Breast epithelium (tissue), 4 donors: ENCODE measurements at places on chromosomes 5 and 9. TPM values are rescaled to one million over a fixed set of nuclear protein-coding genes. Genes with fewer than 3 reads are reported as not detected.

GRCh38 chr5:91183743-91184142, 199.4 kb downstream of the ARRDC3 start:
- H3K4me3 ChIP-seq = no peak overlapping the region
- peak overlapping the region; percentile 74 for H3K27ac ChIP-seq
- H3K36me3 ChIP-seq = no peaks in the 10 kb centered on the region
- no peaks in the 10 kb centered on the region for H3K27me3 ChIP-seq
- H3K4me1 ChIP-seq = no peaks in the 10 kb centered on the region

GRCh38 chr9:120562861-120563443, 17.0 kb downstream of the CDK5RAP2 start:
- no peak overlapping the region for H3K27ac ChIP-seq
- DNase-seq = peak; percentile 59
- H3K27me3 ChIP-seq = no peaks in the 10 kb centered on the region
- peaks cover 4% of the 10 kb centered on the region for H3K36me3 ChIP-seq
- H3K4me1 ChIP-seq = no peaks in the 10 kb centered on the region
- H3K4me3 ChIP-seq = no peak overlapping the region

DNA sequence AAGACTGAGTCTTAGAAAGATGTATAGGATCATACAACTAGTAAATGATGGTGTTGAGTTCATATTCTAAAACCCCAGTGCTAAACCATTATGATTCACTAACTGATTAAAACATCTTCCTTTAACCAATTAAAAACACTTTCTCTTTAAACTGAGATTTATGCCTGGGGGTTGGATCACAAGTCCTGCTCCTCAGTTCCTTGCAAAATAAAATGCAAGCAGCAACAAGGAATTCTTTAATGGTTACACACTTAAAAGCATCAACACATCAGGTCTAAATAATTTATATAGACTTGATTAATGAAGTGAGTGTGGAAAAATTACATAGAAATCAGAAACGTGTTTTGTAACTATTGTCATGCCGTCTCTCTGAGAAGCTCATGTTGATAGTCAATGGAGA, 189.2 kb downstream of the TARS1 start:
- no peak overlapping the region for H3K27ac ChIP-seq
- no peak overlapping the region for H3K4me3 ChIP-seq
- H3K36me3 ChIP-seq = no peaks in the 10 kb centered on the region
- H3K4me1 ChIP-seq = no peaks in the 10 kb centered on the region
- no peak for DNase-seq
- no peaks in the 10 kb centered on the region for H3K27me3 ChIP-seq

Gene EPB41L4A
- 22.0 TPM for total RNA-seq

Gene IFNA2
- total RNA-seq = not detected

Gene TOMM5
- total RNA-seq = 71.9 TPM
